ENCODE measurements at places on chromosomes 2 and 18.

- DNase-seq = no peak
Measured at GRCh38 chr2:5982193-5982902, 290.2 kb downstream of the SOX11 start.

DNA sequence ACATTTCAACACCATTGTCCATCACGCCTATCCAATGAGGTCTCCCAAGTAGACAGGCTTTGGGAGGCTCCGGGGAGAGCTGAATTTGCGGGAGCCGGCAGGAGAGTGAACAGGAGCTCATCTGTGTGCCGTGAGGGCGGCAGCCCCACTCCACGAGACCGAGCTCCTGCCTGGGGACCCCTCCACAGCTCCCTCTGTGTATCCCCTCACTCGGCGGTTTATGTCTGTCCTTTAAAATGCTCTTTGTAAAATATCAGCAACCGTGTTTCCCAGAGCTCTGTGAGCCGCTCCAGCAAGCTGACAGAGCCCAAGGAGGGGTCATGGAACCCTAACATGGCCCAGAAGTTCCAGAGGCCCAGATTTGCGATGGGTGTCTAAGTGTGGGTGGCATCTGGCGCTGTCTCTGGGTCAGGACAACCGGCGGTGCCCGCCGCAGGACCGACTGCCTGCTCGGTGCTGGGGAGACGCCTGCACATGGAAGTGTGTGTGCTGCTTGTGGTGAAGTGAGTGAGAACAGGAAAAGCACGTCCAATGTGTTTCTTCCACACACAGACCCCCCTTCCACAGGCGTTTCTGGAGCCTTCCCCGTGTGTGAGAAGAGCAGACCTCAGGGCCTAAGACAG, 34.8 kb downstream of the SLC66A2 start:
- no peak for DNase-seq

DNA sequence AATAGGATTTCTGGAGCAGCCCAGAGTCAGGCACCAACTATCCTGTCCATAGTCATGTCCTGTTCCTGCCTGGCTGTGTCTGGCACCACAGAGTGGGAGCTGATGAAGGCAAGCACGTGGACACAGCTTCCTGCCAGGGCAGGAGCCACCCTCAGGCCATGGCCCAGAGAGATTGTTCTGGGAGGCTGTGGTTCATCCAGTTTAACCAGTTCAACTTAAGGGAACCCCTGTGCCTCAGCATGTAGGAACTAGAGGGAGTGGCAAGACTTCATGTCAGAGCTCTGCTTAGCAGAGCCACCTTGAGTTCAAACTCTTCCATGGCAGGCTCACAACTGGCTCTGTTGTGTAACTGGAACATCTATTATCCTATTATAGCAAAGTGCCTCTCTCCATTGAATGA, 73.2 kb upstream of the NCKAP5 start:
- DNase-seq = no peak

DNA sequence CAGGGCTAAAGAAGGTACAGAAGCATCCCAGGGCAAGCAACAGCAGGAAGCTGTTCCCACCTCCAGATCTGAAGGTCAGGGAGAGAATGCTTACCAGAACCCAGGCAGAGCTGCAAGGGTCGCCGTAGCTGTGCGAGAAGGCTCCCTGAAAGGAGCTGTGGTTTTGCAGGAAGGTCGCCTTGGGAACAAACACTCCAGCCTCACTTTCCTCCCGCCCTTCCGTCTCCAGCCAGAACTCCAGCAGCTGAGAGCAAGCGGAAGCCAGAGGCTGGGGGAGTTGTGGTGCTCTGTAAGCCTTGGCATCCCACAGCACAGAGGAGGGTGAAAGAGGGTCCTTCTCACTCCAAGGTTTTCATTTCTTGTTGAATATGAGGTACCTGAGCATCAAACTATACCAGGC, 18.3 kb upstream of the ICOS start:
- DNase-seq = no peak

DNA sequence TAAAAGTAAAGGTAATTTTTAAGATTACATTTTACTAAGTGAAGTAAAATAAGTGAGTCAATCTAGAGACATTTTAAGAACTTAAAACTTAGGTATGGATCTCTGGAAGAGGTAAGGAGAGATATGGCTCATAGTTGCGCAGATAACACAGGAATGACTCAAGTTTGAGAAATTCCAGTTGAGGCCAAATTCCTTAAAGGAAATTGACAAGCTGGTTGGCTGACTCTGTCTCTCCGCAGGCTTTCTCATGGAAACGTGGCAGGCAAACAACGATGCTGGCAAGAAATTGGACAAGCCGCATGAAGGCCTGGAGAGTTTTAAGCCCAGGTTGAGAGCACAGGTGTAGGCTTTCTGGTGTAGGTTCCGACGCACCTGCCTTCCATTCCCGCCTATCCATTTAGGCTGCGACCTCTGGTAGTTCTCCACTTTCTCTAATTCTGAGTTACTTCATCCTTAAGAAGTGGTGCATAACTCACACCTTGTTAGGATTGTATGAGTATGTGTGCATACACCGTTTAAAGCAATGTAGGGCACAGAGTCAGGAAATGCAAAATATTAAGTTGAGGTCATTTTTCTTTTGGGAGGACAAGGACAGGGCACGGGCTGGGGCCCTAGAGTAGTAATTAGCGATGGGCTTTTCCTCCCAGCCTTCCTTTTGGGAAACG, 589 bp upstream of the DAW1 start:
- DNase-seq = peak; percentile 29

DNA sequence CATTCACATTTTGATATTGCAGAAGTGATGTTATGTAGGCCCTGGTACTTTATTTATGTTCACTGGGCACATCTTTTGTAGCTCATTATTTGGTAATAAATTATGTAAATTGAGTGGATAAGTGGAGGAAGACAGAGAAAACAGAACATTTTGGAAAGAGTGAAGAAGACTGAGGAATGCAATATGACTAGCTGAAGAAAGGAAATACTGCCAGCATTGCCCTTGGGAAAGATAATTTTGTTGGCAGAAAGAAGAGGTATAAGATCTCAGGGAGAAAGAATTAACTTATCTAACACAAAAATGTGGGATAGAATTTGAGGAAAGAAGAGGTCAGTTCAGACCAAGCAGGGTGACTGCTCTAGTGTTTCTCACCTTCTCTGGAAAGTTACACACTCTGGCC, 118.8 kb downstream of the TTC27 start:
- peak; percentile 31 for DNase-seq

- no peak for DNase-seq
Measured at GRCh38 chr2:159410276-159410675, 123.8 kb upstream of the WDSUB1 start.

DNA sequence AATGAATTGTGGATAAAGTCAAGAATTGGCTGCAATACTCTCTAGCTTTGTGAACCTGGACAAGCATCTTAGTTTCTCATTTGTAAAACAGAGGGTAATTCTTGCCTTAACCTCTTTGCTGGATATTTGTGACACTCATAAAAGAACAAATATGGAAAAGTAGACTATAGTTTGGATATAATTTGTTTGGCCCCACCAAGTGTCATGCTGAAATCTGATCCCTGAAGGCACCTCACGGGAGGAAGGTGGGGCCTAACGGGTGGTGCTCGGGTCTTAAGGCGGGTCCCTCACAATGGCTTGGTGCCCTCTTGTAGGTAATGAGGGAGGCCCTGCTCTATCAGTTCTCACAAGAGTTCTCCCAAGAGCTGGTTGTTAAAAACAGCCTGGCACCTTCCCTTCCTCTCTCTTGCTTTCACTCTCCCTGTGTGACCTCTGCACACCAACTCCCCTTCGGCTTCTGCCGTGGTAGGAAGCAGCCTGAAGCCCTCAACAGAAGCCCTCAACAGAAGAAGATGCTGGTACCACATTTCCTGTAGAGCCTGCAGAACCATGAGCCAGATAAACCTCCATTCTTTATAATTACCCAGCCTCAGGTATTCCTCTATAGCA, 37.4 kb downstream of the ARL4C start:
- no peak for DNase-seq

DNA sequence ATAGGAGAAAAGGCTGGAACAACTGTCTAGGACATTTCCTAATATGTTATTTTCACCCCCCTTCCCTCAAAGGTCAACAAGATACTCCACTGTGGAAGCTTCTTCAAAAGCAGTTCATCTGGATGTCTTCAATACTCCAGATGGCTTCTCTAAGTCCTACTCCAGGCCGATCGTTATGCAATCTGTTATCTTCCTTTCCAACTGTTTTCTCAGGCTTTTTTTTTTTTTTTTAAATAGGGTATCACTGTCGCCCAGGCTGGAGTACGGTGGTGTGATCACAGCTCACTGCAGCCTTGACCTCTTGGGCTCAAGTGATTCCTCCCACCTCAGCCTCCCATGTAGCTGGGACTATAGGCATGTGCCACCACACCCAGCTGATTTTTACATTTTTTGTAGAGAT, 26.3 kb downstream of the ATP8B1 start:
- peak; percentile 75 for DNase-seq

- DNase-seq = no peak
Measured at GRCh38 chr2:56118474-56118873, 65.3 kb upstream of the CCDC85A start.

DNA sequence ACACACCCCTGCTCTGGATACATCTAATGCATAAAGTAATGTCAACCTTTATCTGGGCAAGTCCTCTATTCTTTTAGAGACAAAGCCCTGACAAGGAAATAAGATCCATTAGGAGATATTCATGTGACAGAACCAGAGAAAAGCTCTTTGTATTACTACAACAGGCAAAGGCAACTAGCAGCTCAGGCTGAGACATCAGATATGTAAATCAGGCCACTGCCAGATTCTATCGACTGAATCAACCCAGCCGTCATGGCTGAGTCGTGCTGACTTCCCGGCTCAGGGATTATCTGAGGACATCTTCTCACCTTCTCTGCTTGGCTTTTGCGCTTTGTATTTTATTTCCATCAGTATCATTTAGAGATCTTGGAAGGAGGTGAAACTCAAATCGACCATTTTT, 294.5 kb downstream of the PLCL1 start:
- DNase-seq = peak; percentile 1

DNA sequence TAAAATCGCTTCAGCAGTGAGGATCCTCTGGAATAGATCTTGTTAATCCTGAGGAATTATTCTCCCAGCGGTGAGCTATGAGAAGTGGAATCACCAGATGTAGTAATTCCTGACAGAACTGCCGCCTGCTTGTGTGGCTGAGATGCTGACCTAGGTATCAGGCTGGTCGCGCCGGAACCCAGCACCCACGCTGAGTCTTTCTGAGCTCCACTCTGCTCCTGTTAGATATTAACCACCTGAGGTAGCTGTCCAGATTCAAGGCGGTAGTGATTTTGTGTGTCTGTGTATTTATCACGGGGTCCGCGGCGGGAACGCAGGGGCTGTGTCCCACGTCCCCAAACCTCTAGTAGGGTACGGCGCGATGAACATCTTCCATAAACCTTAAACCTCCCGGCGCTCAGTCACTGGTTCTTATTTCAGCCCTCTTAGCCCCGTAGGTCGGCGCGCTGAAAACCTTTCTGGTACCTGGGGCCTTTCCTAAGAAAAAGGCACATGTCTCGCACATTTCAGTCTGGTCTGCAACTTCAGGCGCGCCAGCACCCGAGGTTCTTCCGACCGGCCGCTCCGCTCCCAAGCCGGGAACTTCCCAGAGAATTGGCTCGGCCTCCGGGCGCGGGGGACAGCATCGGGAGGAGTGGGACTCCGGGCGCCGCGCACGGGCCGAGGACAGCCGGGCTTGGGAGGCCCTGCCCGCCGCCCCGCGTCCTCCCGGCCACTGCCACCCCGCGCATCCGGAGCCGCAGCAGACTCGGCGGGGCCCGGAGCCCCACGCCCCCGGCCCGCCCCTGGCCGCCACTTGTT, 542 bp upstream of the CNNM3 start:
- DNase-seq = peak; percentile 51

GRCh38 chr2:236167297-236168109, 683 bp downstream of the GBX2 start:
- DNase-seq = peak; percentile 26

GRCh38 chr2:34705551-34706247, 1106.6 kb upstream of the FAM98A start:
- DNase-seq = no peak

DNA sequence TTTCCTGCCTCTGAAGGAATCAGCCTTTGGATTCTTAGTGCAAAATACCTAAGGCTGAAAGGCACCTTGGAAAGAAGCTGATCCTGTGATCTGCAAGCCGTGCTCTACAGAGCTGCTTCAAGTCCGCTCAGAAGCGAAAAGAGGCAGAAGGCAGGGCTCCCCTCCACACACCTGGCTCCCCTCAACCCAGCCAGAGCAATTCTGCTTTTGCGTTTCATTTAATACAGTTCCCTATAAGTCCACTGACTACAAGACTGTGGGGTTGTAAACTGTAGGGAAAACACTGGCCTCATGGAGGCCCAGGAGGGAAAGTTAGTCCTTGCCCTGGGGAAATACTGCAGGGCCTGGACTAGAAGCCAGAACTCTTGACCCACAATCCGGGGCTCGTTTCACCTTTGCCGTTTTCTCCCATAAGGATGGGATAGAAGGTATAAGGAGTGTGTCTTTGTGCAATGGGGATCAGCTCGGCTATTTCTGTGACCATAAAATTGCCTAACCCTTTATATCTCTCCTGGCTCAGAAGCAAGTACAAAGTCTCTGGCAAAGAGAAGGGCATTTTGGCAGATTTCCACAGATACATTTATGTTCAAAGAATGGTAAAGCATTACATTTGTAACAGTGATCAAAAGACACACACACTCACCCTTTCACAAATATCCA, 95.8 kb upstream of the TEX51 start:
- no peak for DNase-seq

- peak; percentile 34 for DNase-seq
Measured at GRCh38 chr2:25252291-25253152, 84.1 kb upstream of the POMC start.
